ENCODE measurements at places on chromosomes 7 and 10.

DNA sequence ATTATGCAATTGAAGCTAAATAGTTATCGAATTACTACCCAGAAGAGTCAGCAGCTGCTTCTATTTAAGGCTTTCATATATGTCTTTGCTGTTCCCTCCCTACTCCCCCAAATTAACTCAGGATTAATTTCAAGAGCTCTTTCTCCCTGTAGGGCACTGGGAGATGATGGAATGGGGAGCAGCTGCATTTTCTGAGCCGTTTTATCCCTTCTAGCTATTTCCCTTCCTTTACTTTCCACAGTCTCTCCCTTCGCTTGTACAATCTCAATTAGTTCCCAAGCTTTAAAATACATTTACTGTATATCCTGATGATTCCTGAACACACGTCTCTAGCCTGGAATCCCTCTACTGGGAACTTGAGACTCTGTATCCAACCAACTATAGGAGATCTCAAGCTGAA is 19.8 kb upstream of the TSPAN12 start:
- ATAC-seq: no peak

DNA sequence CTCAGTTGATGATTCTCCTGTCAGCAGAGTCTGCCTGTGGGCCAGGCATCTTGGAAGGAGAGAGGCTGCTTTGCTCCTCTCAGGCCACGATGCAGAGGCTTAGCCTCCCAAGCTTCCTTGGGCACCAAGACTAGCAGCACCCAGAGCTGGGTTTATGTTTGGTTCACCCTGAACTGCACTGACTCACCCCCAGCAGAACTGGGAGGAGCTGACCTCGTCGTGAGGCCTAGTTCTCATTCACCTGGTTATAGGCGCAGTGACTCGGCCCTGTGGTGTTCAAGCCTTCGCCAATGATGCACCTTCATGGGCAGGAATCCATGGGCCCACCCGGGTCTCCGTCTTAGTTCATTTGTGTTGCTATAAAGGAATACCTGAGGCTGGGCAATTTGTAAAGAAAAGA is 122.0 kb upstream of the ZNF438 start:
- no peak for ATAC-seq

- no peak for ATAC-seq
These were observed 7.6 kb upstream of the C10orf105 start for GRCh38 chr10:71727105-71727737.

GRCh38 chr7:5193880-5194279 is 3.8 kb downstream of the WIPI2 start:
- no peak for ATAC-seq

DNA sequence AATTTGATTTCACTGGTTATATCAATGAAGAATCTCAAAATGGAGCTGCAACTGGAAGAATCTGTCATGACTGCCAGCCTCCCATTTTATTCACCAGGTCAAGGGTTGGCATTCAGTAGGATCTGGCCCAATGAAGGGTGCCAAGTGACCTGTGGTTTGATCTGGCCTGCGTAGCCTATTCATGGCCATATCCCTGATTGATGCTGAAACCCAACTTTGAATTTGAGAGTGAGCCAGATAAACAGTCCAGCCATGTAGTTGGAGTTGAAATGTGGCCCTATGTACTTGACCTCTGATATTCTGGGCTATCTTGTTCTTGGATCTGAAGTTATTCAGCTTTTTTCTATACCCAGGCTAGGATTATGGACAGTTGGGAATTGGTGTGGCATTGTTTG is 1.5 kb downstream of the MKLN1 start:
- no peak for ATAC-seq

DNA sequence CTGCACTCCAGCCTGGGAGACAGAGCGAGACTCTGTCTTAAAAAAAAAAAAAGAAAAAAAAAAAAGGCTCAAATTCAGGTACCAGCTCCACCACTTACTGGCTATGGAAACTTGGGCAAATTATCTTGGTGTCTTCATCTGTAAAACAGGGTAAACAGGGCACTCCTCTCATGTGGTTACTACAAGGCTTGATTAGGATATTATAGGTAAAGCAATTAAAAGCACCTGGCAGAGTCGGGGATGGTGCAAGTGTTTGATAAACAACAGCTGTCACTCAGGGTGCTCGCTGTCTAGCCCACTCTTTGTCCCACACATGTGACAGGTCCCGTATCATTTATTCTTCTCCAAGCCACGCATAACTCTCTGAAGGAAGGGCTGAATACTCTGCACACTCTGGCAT is 96.9 kb downstream of the SORBS1 start:
- no peak for ATAC-seq

GRCh38 chr10:133162910-133163856 is 3.2 kb downstream of the KNDC1 start:
- no peak for ATAC-seq

DNA sequence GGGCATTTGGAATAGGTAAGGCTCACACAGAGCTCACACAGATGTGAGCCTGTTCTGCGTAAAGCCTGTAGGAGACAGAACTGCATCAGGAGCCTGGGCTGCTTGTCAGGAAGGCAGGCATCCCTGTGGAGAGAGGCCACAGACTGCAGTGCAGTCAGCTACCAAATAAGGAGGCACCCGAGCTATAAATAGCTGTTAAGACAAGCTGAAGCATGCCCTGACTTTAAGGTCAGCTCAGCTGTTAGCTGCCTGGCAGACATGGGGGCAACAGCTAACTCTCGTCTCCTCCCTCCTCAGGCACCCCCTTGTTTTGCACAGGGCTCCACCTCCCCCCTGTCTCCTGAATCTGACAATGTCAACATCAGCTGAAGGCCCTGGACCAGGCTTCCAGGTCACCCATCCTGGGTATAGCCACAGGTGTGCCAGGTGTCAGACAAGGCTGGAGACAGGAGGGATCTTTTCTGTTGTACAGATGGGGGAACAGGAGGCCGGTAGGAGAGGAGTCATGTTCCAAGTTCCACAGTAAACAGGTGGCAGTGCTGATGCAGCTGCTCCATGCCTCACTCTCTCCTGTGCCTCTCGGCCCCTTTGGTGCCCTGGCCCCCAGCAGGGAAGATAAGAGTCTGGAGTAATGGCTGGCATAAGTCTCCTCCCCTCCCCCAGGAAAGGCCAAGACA is 27.6 kb upstream of the MKRN1 start:
- ATAC-seq: peak; percentile 94

GRCh38 chr10:116073001-116073400 is 200.0 kb downstream of the GFRA1 start:
- ATAC-seq: no peak

DNA sequence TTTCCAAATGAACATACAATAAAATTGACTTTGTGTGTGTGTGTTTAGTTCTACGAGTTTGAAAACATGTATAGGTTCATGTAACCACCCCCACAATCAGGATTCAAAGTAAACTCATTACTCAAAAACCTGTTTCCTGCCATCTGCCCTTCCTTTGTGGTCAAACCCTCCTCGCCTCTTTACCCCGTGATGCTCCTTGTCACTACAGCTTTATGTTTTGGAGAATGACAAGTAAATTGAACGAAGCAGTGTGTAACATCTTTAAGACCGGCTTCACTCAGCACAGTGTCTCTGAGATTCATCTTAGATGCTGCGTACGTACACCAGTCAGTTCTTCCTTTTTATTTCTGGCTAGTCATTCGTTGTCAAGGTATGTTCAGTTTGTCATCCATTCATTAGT is 54.6 kb upstream of the MKI67 start:
- ATAC-seq: no peak

GRCh38 chr10:70769121-70769520 is 16.1 kb downstream of the TBATA start:
- ATAC-seq: no peak

- no peak for ATAC-seq
These were observed 474.2 kb downstream of the CALN1 start for GRCh38 chr7:71937840-71938371.

- ATAC-seq: no peak
These were observed 202.2 kb upstream of the KIAA1217 start for GRCh38 chr10:24006741-24007140.

DNA sequence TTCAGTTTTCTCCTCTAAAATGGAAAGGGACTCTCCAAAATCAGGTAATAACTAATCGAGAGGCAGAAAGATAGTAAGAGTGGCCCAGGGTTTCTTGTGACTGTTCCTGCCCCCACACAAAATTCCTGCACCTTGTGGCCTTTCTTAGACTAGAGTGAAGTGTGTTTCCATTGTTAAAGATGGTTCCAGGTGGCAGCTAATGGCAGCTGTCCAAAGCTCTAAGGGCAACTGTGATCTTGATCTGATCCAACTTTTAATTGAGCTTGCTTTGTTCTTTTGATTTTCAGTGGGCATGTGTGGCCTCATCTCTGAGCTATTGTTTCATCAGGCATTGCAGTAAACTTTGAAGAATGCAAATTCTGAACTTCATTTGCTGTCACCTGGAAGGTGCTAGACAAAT is 19.4 kb downstream of the ACSL5 start:
- no peak for ATAC-seq

GRCh38 chr10:64040781-64041180 is 519.6 kb downstream of the REEP3 start:
- ATAC-seq: peak; percentile 28

DNA sequence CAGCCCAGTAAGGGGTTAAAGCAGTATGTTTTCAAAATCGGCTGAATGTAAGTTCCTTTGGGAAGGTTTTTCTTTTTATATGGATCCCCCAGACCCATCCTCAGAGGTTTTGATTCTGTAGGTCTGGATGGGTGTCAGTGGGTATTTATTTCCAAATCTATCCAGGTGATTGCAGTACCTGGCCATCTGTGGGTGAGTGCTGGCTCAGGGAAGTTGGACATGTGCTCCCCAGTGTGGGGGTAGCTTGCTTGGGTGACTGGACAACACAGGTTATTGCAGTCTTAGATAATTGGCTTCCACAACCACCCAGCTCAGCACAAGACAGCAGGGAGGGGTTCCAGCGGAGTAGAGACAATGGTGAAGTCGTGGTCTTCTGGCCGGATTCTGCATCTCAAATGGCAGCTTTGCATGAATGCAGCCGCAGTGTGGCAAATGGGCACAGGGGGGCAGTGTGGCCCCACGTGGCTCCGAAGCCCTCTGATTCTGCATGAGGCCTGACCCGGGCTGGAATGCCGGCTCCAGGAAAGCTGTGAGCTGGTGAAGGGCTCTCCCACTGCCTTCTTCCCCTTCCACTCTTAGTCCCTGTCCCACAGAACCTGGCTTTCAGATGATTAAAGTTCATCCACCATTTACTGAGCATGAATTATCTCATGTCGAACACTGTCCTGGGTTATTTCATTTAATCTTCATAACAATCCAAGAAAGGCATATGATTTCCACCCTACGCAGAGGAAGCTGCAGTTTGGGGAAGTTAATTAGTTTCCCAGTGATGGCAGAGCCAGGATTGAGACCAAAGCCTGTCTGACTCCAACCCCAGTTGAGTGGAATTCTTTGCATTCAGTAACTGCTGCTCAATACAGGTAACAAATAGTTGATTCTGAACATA is 64.5 kb upstream of the SYPL1 start:
- peak; percentile 97 for ATAC-seq

DNA sequence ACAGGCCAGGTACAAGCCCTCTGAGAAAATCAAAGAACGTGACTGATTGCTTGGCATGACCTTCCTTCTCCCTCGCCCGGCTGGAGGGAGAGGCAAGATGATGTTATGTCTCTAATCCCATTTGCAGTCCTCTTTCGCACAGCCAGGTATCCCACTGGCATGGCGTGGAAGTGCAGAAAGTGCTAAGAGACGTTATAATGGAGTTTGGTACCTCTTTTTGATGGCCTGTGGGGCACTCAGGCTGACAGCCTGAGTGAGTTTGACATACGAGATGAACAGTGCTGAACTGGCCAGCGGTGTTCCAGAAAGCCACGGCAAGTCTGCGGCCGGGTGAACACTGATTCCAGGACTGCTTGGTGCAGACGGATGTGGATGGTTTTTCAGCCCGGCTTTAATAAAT is 241.6 kb downstream of the RAB11FIP2 start:
- no peak for ATAC-seq

DNA sequence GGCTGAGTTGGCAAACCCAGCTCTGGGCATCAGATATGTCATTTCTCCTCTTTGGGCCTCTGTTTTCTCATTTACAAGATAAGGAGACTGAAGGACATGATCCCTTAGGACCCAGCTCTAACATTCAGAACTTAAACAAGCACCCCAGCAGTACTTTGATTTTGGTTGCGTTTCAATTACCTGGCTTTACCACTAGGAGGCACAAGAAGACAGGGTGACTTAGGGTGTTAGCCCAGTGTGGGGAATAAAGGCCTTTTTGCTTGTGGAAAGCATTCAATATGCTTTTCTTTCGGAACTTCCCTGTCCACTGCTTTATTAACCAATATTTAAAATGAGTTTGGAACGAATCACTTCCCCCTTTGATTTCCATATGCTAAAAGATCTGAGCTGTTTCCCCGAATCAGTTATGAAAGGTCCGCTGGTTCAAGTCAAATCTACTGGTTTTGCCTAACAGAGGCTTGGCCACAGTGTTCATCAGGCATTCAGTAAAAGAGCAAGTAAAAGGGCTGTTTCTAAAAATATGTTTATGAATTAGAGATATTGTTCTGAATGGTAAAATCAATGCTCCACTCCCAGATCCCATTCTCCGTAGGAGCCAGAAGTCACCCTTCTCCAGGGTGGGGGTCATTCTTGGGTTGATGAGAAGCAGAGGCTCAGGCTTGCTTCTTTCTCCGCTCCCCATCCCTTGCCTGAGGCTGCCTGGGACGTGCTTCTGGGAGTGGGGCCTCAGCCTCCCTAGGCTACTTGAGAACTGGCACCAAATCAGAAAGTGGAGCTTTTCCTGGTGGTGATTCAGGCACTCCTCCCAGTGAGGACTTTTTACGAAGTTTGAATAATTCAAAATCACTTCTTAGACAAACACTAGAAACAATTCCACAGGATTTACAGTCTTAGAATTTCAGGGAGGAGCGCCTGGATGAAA is 105.5 kb downstream of the MYOF start:
- peak; percentile 92 for ATAC-seq

DNA sequence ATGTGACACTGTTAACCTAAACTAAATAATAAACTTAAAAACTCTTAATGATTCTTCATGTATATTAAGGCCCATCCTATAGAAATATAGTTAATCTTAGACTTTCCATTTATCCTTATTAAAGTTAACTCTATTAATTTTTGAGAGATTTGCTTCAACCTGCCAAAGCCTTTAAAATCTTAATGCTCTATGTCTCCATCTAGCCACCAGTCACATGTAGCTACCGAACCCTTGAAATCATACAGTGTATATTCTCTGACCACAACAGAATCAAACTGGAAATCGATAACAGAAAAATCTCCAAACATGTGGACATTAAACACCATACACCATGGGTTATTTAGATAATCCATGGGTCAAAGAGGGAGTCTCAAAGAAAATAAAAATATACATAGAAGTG is 51.9 kb downstream of the ASZ1 start:
- peak; percentile 61 for ATAC-seq

DNA sequence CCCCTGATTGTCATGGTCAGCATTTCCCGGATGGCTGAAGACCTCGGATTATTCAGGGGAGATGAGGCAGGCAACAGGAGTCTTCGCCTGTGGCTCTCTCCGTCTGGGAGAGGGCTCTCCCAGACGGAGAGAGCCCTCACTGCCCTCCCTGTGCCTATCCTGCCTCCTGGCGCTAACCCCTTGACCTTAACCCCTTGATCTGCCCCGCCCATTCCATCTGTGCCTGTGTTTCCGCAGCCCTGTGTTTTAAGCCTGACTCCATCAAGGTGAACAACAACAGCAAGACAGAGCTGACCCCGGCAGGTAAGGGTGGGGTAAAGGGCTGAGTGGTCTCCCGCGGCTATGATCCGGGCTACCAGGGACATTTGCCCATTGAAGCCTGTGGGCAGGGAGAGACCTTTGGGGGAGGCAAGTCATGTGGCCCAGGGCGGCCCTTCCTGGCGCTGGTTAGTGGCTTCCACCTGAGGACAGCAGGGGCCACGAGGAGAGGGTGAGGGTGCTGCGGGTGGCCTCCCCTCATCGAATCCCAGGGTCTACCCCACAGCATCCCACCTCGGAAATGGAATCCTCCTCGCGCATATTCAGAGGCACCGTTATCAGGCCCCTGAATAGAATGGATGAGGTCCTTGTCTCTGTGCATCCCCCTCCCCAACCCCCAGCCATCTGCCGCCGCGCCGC is 4.2 kb upstream of the MUC12 start:
- ATAC-seq: no peak
